H4 (cell line): ENCODE measurements at places on chromosomes 4 and X. TPM values are rescaled to one million over a fixed set of nuclear protein-coding genes. Genes with fewer than 3 reads are reported as not detected.

- DNase-seq: no peak
These were observed 495.1 kb upstream of the FAT1 start for GRCh38 chr4:187218705-187219245.

The CXCL9 gene
- not detected in 2 replicates for total RNA-seq

GRCh38 chr4:6119507-6120020 is 80.8 kb downstream of the JAKMIP1 start:
- DNase-seq: peak; percentile 48

DNA sequence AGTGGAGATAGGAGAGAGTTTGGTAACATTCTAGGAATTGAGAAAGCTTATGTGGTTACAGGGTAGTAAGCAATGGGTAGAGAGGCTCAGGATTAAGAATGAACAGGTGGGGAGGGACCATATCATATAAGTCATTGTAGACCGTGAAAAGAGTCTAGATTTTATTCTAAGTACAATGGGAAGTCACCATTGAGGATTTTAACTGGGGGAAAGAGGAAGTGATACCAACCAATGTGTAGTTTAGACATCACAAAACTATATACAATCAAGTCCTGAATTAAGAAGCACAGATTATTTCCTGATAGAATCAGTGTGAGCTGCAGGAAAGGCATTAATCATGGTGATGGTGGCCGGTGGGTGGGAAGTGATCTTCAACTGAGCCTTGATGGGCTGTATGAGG is 178.3 kb upstream of the ZIC3 start:
- no peak for DNase-seq

- no peak for DNase-seq
These were observed 675 bp downstream of the PRIMPOL start for GRCh38 chr4:184649971-184650855.

The ETNPPL gene
- total RNA-seq: 0.10 TPM in 1 of 2 replicates, not detected in the other

GRCh38 chrX:39808471-39808917 is 289.3 kb downstream of the BCOR start:
- no peak for DNase-seq

GRCh38 chr4:154078504-154079350 is 289.8 kb upstream of the SFRP2 start:
- no peak for DNase-seq

The KLHL4 gene
- total RNA-seq: 19.4 and 23.6 TPM in 2 replicates

GRCh38 chrX:134932528-134933217 is 58.1 kb upstream of the SMIM10 start:
- peak; percentile 6 for DNase-seq

DNA sequence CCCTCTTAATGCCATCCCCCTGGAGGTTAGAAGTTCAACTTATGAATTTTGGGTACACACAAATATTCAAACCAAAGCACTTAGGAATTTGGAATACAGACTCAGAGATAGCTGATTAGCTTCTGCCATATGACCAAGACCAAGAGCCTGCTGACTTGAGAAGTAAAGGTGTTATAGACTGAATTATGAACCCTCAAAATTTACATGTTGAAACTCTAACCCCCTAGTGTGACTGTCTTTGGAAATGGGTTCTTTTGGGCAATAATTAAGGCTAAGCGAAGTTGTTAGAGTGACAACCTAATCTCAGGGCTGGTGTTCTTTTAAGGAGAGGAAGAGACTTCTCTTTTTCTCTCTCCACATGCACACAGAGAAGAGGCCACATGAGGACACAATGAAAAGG is 151.2 kb downstream of the COX18 start:
- no peak for DNase-seq

DNA sequence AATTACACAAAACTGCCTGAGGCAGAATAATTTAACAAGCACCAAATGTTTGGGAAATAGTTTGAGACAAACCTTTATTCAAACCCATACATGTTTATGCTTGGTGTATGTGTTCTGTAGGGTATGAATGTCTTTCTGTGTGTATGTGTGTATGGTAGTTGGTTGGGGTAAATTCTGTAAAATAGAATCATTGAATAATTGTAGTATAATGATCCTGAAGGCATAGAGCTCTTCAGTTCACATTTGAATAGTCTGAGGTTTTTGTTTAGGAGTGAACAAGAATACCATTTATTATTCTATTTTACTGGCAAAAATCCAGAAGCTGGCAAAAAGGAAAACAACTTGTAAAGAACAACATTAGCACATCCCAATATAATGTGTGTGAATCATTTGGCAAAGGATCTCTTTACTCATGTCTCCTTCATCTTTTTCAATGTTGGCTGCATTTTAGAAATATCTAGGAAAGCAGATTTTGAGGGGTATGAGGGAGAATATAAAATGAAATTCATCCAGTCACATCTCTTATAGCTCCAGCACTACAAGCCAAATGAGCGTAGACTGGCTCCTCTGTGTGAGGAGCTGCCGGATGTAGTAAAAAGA is 360.0 kb downstream of the CHIC1 start:
- DNase-seq: no peak

DNA sequence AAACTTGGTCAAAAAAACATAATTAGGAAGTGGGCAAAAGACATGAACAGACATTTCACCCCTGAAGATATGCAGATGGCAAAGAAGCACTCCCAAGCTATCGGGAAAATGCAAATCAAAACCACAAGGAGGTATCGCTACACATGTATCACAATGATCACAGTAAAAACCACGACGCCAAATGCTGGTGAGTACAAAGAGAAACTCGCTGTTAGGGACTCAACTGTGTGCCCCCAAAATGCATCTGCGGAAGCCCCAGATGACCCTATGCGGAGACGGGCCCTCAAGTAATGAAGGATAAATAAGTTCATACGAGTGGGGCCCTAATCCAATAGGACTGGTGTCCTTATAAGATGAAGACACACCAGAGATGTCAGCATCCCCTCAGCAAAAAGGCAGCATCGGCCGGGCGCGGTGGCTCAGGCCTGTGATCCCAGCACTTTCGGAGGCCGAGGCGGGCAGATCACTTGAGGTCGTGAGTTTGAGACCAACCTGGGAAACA is 10.2 kb downstream of the GAK start:
- DNase-seq: no peak

GRCh38 chr4:56906489-56907393 is 959 bp upstream of the REST start:
- no peak for DNase-seq

- no peak for DNase-seq
These were observed 29.3 kb upstream of the SCOC start for GRCh38 chr4:140344101-140344500.

DNA sequence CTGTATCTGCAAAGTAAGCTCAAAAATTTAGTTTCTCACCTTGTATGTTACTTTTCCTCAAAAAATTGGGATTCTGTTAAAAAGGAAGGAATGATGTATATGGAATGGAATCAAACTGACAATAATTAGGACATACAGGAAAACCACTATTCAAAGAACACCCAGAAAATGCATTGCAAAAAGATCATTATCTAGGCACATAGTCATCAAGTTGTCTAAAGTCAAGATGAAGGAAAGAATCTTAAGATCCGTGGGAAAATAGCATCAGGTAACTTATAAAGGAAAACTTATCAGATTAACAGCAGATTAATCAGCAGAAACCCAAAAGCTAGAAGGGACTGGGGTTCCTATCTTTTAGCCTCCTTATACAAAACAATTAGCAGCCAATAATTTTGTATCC is 23.1 kb upstream of the PLK4 start:
- no peak for DNase-seq

The MXD4 gene
- total RNA-seq: 22.1 and 22.9 TPM in 2 replicates

- DNase-seq: no peak
These were observed 64.1 kb downstream of the PARM1 start for GRCh38 chr4:74996996-74997395.

DNA sequence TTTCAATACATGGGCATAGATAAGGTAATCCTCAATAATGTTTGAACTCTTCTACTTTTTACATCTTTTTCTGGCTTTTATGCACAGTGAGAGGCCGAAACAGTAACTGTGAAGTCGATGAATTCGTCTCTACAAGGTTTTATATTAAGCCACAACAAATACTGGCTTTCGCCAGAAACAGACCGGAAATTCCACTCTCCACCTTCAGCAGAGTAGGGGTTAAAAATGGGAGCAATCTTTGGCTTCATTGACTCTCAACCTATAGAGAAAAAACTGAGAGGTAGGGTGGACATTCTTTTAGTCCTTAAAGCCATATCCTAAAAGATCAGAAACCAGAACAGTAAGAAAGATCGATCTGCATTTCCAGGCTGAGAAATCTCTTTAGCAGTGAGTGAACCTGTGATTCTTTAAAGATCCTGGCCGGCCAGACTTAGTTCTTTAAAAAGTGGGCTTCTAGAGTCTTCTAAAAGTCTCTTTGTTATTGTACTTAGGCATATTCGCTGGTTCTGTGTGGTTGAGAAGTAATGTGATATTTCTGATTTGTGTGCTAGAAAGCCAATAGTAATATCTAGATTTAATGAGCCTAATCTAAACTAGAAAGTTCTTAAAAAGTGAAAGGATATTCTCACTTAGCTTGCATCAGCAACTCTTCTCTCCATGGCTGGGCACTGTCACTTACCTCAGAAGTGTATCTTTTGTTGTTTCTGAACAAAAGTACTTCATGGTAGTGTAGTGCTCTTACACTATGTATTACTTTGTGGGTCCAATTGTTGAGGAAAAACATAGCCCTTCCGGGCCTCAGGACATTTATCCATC is 2.0 kb downstream of the HSPA4L start:
- DNase-seq: no peak

- no peak for DNase-seq
These were observed 57.2 kb downstream of the ABLIM2 start for GRCh38 chr4:8101213-8102075.

The HOPX gene
- total RNA-seq: not detected in 2 replicates

DNA sequence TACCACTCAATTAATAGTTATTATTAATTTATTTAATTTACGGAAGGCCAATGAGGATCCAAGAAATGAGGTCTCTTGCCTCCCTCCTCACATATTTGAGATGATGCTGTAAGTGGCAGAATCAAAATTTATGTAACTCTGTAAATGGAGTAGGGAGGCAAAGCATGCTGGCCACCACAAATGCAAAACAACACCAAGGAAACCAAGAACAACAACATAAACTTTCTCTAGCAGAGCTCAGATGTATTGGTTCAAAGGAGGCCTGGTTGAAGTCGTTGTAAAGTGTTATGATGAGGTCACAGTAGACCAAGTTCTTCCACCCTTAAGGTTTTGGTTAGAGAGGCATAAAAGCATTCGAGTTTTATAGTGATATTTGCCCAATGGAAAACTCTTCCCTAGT is 194.8 kb upstream of the FAT1 start:
- no peak for DNase-seq

DNA sequence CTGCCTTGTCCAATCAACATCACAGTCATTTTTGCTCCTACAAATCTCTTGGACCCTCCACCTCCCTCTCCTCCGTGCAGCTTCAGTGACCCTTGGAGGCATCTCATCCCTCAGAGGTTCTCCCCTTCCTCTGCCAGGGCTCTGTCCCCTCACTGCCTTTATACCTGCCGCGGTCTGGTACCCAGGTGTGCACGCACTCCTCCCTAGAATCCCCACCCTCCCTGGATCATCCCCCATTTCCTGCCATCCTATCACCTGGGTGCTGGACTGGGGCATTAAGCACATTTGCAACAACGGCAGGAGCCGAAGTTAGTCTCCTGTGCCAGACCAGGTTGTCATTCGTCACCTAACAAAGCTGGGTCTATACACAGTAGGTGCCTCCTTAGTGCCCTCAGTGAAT is 10.1 kb downstream of the TMEM271 start:
- DNase-seq: no peak

The PPP1R2C gene
- not detected in 2 replicates for total RNA-seq

- peak; percentile 43 for DNase-seq
These were observed 219.0 kb downstream of the TLL1 start for GRCh38 chr4:166091912-166092510.

- DNase-seq: no peak
These were observed 248.9 kb downstream of the TLL1 start for GRCh38 chr4:166121897-166122296.

DNA sequence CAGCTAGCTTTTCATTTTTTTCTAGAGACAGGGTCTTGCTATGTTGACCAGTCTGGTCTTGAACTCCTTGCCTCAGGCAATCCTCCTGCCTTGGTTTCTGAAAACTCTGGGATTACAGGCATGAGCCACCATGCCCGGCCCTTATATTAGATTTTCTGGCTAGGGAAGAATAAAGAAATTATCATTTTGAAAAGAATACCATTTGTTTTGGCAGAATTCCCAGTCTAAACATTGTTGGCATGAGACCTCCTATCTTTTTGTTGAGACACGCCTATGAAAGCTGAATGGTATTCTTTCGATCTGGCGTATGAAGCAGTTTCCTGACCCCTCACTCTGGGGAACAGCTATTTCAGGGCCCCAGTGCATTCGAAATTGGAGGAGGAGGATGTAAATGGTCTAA is 107.0 kb downstream of the REPS2 start:
- no peak for DNase-seq

GRCh38 chr4:78297116-78297800 is 240.1 kb downstream of the FRAS1 start:
- no peak for DNase-seq

DNA sequence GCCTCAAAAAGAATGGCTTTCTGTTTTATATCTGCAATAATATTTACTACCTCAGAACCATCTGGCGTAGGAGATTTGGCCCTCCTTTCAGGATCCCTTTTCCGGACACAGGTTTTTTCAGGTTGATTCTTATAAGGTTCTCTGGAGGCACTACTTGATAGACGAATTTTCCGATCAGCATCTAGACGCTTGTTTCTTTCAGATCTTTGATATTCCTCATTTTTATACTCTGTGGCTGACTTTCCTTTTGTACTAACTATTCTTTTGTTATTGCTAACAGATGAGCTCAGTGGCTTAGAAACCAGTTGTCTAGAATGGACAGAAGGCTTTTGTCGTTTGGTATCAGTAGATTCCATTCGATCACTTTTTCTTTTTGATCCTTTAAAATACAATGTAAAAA is 12.4 kb downstream of the YTHDC1 start:
- no peak for DNase-seq
